Activated CD8-positive, alpha-beta T cell treated with anti-CD3 and anti-CD28 coated beads, Interleukin-2, amount 10 ng/mL, durations not matched to agents 7 days and 5 days (primary cell): ENCODE measurements at places on chromosomes 2 and 18. TPM values are rescaled to one million over a fixed set of nuclear protein-coding genes. Genes with fewer than 3 reads are reported as not detected.

Gene M1AP
- total RNA-seq = not detected

Gene POTEI
- total RNA-seq = not detected

Gene CD302
- 0.23 TPM for total RNA-seq

Gene CIB4
- total RNA-seq = not detected

Gene PPIG
- 56.6 TPM for total RNA-seq

Gene GPR39
- total RNA-seq = not detected
